DMS153 (cell line): ENCODE measurements at places on chromosomes 3 and 15.

- DNase-seq: no peak
Observed at GRCh38 chr3:155771126-155771525, 26.3 kb upstream of the PLCH1 start.

DNA sequence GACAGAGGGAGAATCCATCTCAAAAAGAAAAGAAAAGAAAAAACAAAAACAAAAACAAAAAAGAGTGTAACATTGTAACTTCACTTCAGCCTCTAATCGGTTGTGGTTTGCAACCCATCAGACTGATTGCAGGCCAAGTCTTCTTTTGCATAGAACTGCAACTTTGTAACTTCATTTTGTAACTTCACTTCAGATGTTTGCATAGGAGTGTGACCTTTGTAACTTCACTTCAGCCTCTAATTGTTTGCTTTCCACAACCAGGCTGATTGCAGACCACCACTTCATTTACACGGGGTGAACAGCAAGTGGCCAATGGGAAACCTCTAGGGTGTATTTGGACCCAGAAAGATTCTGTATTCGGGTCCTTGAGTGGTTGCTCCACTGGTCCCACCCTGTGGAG is 79.1 kb upstream of the CHMP2B start:
- no peak for DNase-seq

DNA sequence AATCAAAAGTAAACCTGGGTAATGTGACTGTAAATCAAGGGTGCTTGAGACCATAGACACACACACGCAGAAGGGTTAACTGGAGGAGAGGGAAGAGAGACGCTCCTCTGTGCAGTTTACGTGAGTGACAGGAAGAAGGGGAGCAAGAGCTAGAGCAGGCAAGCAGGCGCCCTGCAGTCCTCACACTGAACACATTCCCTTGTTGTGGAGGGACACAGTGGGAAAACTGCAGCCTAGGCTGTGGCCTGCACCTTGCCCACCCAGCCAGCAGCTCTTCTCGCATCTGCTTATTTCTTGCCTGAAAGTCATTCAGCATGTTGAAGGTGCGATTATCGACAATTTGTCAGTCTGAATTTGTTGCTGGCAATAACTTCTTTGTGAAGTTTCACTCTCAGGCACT is 24.2 kb downstream of the SOX2 start:
- DNase-seq: no peak

DNA sequence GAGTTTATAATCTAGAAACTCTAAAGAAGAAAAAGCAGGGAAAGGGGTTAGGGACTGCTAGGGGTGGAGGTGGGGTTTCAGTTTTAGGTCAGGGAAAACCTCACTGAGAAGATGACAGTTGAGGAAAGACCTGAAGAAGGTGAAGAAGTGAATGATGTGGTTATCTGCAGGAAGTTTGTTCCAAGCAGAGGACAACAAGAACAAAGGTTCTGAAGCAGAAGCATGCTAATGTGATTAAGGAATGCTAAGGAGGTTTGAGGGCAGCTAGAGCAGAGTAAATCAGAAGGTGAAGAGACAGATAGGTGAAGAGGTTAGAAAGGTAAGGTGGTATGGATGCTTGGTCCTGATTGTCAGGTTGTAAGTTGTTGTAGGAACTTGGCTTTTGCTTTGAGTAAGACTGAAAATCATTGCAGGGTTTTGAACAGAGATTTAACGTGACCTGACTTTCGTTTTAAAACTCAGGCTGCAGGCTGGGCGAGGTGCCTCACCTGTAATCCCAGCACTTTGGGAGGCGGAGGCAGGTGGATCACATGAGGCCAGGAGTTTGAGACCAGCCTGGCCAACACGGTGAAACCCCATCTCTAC is 8.6 kb downstream of the OXSR1 start:
- DNase-seq: no peak

DNA sequence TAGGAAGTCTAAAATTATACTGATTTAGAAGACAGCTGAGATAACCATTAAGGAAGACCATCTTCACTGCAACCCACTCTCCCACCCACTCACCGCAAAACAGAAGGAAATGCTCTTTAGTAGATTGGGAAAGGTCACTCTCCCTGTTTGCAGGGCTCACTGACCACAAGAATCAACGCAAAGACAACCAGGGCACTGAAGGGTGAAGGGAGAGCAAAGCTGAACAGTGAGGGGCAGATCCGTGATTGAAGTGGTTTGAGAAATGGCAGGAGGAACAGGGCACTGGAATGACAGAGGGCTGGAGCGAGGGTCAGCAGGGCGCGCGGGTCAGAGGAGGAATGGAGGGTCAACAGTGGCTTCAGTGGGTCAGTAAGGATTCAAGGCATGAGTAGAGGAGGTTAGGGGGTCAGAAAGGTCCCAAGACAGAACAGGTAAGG is 520 bp downstream of the MESD start:
- DNase-seq: no peak

DNA sequence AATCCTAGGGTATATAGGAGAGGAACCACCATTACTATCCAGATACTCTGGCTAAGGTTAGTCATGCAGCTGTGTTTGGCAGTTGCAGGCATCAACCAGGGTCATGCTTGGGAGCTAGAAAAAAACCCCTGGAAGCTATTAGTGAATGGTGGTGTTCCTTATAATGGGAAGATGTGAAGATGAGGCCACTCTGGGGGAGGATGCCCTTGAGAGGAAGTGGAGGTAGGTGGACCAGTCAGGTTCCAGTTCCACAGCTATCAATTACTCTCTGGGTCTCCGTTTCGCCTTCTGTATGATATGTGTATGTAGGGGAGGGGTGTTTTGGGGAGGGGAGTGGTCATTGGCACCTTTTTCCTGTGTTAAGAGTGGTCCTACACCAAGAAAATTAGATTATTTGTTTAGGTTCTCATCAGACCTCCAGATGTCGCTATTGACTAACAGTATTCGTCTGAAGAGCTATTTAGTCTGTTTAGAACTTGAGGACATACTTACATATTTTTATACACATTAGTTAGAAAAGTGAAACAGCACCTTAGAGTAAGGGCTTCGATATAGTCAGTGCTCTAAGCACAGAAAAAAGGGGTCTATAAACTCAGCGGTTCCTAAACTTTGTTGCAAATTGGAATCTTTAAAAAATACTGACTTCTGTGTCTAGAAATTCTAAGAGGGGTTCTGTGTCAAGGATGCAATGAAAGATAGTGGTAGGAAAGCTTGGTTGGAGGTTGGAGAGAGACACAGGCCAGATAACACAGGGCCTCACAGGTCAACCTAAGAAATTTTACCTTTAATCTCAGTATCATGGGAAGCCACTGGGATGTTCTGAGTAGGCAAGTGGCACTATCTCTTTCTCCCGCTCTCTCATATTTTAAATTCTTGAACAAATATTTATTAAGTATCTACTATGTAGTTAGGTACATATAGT is 9.1 kb upstream of the HPS3 start:
- DNase-seq: peak; percentile 48

GRCh38 chr15:55552926-55553325 is 35.2 kb downstream of the PYGO1 start:
- no peak for DNase-seq

- no peak for DNase-seq
Observed at GRCh38 chr3:63979093-63979885, 44.0 kb downstream of the PSMD6 start.

GRCh38 chr3:185929192-185930151 is 8.3 kb downstream of the TRA2B start:
- DNase-seq: no peak
